ENCODE measurements at places on chromosomes 6 and 20. TPM values are rescaled to one million over a fixed set of nuclear protein-coding genes. Genes with fewer than 3 reads are reported as not detected.

The KLC4 gene
- total RNA-seq = 19.3 TPM

The MCHR2 gene
- total RNA-seq = not detected

The ZSWIM1 gene
- total RNA-seq = 2.9 TPM

The TUBE1 gene
- 28.5 TPM for total RNA-seq

DNA sequence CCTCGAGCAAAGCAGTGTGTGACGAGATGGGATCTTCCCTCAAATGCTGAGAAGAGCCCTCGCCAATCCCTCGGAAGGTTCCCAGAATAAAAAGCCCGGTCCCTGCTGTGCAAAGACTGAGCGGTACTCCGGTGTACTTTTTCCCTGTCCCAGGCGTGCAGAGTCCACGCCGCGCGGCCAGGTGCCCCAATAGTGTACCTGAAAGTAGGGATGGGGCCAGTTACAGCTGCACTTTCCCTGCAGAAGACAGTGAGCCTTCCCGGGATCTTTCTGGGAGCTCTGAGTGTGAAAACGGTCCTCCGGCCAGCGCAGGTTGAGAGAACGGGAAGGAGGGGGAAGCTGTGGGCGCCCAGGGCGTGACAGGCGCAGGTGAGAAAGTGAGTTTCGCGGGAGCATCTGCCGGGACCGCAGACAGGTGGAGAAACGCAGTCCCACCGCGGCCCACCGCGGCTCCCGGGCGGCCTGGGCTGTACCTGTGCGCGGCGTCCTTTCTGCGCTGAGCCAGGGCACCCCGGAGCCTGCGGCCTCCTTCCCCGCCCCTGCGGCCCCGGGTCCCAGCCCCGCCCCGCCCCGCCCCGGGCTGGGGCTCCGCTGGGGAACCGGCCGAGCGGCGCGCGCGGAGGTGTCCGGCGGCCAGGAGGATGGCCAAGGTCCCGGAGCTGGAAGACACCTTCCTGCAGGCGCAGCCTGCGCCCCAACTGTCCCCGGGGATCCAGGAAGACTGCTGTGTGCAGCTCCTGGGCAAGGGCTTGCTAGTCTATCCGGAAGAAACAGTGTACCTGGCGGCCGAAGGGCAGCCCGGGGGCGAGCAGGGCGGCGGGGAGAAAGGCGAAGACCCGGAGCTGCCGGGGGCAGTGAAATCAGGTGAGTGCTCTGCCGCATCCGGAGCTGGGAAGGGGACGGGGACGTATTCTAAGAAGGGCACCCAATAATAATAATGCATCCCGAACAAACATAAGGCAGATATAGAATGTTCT is at the start of gene RFX6:
Gene RFX6, plus strand, starts transcription at position 608 of the 977 bp plus-strand sequence. Its CDS starts 34 bp downstream, at position 642.
- peaks cover 28% of the 10 kb centered on the region for H3K27me3 ChIP-seq
- H3K4me1 ChIP-seq = peaks cover 7% of the 10 kb centered on the region
- DNase-seq = no peak
- H3K4me3 ChIP-seq = peak within 1 kb of the TSS; percentile 37
- H3K27ac ChIP-seq = no peak within 1 kb of the TSS

Data from activated CD4-positive, alpha-beta memory T cell treated with anti-CD3 and anti-CD28 coated beads, Interleukin-2, amount 10 ng/mL, durations not matched to agents 7 days and 5 days (primary cell).